ENCODE measurements at places on chromosomes 12 and 14.

GRCh38 chr12:42859612-42860011 is 270.1 kb upstream of the PRICKLE1 start:
- no peak for DNase-seq

GRCh38 chr12:72141381-72141780 is 130.8 kb upstream of the TRHDE start:
- DNase-seq = no peak

DNA sequence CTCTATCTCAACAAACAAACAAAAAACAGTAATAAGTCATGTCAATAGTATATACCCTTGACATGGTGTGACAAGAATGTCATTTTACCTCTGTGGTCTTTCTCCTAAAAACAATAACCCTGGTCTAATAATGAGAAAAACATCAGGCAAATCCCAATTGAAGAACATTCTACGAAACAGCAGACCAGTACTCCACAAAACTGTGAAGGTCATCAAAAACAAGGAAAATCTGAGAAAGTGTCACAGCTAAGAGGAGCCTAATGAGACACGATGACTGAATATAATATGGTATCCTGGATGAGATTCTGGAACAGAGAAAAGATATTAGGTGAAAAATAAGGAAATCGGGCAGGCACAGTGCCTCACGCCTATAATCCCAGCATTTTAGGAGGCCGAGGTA is 5.6 kb upstream of the COCH start:
- no peak for DNase-seq

GRCh38 chr12:46388427-46389021 is 16.0 kb upstream of the SLC38A2 start:
- DNase-seq = no peak

- no peak for DNase-seq
Measured at GRCh38 chr12:58361056-58361455, 419.7 kb downstream of the ATP23 start.

- DNase-seq = no peak
Measured at GRCh38 chr12:3142386-3142785, 65.2 kb downstream of the TSPAN9 start.

DNA sequence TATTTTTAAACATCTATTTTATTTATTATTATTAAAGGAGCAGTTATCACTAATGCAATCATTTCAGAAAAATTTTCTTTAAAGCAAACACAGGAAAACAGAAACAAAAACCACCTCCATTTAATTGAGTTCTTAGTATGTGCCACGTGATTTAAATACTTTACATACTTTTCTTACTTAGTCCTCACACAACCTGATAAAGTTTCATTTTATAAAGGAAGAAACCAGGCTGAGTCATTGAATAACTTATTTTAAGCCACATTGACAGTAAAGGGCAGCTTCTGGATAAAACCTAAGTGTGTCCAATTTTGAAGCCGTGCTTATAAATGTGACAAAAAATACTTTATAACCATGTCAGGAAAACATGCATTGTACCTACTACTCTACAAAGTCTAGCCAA is 57.1 kb upstream of the PCED1B start:
- DNase-seq = no peak

GRCh38 chr12:6336889-6337853 is 4.7 kb downstream of the TNFRSF1A start:
- peak; percentile 64 for DNase-seq

GRCh38 chr12:12941450-12942350 is 10.3 kb downstream of the GPRC5D start:
- no peak for DNase-seq

DNA sequence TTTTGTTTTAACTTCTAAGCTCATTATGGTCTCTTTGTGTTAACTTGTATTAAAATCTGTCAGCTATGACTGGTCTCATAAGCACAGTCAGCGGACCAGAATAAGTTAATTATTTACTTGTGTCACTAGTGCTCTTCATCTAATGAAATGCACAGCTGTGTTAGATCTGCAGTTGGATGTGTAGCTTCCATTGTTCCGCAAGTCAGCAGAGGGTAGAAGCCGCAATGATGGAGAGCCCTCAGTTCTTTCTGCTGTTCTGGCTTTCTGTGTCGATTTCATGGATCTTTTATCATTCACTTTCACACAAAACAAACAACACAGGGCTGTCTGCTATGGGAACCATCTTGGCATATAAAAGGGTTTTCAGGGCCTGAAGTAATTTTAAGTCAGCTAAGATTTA is 89.3 kb upstream of the RFX4 start:
- no peak for DNase-seq

GRCh38 chr12:1830981-1831963 is 10.9 kb downstream of the LRTM2 start:
- DNase-seq = no peak

DNA sequence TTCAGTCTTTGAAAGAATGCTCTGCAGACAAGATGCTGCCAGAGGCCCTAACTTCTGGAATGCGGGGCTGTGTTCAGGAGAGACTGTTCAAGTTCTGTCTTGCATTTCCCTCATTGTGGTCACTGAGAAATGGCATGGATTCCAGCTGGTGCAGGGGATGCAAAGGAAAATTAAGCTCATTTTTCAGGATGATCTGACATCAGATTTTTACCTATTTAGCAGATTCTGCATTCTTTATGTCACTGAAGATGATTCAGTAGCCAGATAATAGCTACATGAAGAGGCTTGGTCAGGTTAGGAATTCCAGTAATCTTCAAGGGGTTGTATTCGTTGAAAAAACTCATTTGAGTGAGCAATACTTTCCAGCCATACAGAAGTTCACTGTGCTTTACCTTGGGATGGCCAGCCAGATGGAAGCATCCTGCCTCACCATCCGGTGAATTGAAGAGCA is 16.1 kb upstream of the MFAP5 start:
- no peak for DNase-seq

GRCh38 chr12:120830052-120830940 is 73.9 kb downstream of the SPPL3 start:
- no peak for DNase-seq

DNA sequence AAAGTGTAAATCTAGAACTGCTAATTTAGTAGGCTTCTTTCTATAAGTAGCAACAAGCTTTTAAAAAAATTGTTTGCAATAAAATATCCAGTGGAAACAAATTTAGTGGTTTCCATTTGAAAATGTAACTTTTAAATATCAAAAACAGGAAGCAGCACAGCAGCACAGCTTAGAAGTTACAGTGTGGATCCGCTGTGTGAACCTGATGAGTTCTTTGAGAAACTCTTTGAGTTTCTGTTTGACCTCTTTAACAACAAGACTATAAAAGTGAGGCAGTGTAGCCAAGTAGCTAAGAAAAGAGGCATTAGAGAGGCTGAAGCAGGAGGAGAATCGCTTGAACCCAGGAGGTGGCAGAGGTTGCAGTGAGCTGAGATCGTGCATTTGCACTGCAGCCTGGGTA is 178.3 kb downstream of the NAV3 start:
- no peak for DNase-seq

- no peak for DNase-seq
Measured at GRCh38 chr14:54901380-54902142, 1.1 kb downstream of the GCH1 start.

DNA sequence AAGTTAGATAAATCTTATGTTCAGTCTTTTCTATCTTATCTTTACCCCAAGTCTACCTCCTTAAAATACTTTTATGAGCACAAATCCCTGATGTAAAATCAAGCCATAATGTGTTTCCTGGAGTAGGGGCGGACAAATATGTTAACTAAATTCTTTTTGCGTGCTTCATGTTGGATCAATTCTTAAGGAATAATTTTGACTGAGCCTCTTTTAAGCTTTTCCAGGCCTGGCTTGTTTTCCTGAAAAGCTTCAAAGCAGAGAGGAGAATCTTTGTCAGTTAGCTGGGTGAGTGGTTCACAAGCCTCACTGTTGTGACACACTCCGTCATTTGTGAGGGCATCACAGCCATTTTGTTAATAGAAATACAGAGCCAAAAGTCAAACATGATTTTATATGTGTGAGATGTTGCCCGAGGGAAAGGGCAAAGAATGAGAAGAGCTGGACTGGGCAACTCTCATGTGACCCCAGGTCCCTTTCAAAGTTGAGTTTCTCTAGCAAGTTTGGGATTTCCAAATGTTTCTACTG is 468.9 kb downstream of the RGS6 start:
- no peak for DNase-seq

GRCh38 chr14:76810953-76811400 is 1.7 kb downstream of the ANGEL1 start:
- DNase-seq = no peak

DNA sequence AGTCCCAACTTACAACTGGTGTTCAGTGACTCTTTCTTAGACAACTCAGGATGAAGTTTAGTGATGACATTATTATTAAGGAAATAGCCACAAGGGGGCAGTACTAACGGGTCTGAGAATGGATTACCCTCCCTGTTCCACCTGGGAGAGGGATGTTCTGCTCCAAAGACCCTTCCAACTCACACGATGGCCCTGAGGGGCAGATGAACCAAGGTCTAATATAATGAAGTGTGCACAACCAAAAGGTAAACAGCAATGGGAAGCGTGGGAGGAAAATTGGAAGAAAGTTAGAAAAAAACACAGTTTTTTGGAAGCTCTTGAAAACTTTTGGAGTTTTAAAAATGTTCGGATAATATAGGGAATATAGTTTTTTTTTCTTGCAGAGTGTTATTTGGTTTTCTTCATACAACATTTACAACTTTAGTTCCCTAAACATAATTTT is 24.0 kb downstream of the FGF6 start:
- DNase-seq = no peak

GRCh38 chr12:18340786-18341185 is 79.5 kb downstream of the PIK3C2G start:
- DNase-seq = no peak

- DNase-seq = no peak
Measured at GRCh38 chr12:89038831-89039512, 313.3 kb downstream of the DUSP6 start.

DNA sequence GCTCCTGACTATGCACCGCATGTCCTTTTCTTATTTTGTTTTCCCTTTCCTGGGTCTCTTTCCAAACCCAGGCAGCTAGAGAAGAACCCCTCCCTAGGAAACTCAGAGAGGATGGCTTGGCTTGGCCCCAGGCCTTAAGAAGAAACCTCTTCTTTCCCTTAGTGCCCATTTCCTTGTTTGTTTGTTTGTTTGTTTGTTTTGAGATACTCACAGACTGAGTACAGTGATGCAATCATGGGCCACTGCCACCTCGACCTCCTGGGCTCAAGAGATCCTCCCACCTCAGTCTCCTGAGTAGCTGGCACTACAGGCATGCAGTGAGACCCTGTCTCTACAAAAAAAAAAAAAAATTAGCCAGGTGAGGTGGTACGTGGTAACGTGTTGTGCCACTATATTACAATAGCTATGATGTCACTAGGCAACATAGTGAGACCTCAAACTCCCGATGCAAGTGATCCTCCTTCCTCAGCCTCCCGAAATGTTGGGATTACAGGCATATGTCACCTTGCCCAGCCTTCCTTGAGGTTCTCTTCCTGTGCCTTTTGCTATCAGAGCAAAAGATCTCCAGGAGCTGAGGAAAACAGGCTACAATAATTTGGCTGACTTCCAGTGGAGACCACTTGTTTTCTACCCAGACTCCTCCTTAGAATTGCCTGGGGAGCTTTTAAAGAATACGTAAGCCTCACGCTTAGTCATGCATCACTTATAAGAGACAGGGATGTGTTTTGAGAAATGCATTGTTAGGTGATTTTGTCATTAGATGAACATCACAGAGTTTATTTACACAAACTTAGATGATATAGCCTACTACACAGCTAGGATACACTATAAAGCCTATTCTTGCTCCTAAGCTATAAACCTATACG is 34.5 kb upstream of the LGALS3 start:
- DNase-seq = no peak

- DNase-seq = no peak
Measured at GRCh38 chr12:15672671-15673270, 116.4 kb downstream of the EPS8 start.

DNA sequence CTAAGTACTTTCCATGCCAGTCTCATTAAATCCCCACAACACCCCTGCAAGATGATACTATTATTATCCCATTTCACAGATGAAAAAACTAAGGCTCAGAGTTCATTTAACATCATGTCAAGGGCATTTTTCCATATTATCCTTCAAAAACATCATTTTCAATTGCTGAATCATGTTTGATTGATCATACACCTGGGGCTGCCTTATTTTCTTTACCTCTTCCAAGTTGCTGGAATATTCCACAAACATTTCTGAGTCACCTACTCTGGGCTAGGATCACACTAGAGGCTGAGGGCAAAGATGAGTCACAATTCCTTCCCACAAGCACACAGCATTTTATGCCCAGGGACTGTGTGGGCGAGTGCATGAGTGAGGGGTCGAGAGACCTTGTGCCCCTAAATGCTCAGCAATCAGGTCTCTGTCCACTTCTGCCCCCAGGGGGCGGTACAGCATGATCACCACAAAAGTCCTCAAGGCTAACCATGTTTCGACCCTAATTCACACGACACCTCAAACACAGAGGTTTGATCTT is 14.1 kb upstream of the TMEM119 start:
- peak; percentile 38 for DNase-seq

GRCh38 chr12:72072592-72073212 is 134.1 kb downstream of the TPH2 start:
- DNase-seq = no peak

DNA sequence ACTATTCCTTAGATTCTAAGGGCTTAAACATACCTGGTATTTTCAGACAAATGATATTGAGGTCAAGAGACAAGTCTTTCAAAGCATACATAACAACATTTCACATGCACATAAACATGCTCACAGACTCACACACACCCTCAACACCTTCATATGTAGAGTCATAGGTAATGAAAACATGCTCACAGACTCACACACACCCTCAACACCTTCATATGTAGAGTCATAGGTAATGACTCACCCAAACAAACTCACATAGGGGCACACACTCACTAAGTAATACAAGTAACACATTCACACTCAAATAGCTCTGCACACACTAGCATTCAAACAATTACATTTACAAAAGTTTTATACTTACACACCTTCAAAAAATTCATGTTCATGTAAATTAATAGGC is 975.5 kb downstream of the TMEM121 start:
- DNase-seq = no peak

- DNase-seq = no peak
Measured at GRCh38 chr12:81558031-81558430, 201.1 kb downstream of the PPFIA2 start.

DNA sequence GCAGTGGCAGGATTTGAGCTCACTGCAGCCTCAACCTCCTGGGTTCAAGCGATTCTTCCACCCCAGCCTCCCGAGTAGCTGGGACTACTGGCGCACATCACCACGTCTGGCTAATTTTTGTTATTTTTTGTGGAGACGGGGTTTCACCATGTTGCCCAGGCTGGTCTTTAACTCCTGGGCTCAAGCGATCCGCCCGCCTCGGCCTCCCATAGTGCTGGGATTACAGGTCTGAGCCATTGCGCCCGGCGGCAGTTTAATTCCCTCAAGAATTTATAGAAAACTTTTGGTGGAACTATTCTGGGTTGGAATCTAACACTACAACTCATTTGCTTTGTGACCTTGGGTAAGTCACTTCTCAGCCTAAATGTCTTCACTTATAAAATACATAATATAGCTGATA is 1.8 kb upstream of the SP1 start:
- no peak for DNase-seq

DNA sequence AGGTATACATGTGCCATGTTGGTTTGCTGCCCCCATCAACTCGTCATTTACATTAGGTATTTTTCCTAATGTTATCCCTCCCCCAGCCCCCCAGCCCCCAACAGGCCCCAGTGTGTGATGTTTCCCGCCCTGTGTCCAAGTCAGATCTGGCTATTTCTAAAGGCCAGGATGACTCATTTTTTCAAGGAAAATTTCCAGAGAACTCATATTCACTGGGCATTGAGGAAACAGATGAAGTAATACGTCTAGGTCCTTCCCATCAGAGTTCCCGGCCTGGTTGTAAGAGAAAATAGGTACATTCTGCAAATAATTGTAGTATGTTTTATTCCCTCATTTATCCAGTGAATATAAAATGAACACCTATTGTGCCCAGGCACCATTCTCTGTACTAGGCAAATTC is 345.2 kb downstream of the BCL11B start:
- DNase-seq = no peak

All from effector memory CD4-positive, alpha-beta T cell (primary cell).